Pancreas (tissue), 10 donors: ENCODE measurements at places on chromosomes 11 and 22. TPM values are rescaled to one million over a fixed set of nuclear protein-coding genes. Genes with fewer than 3 reads are reported as not detected.

ADAMTS8 gene
- 0.42 TPM for polyA plus RNA-seq

HEPHL1 gene
- polyA plus RNA-seq: not detected

INSC gene
- polyA plus RNA-seq: 1.3 TPM

STK33 gene
- polyA plus RNA-seq: 23.9 TPM

ANO3 gene
- polyA plus RNA-seq: 0.49 TPM

CCDC188 gene
- 5.2 TPM for polyA plus RNA-seq

CSF2RB gene
- polyA plus RNA-seq: 2.6 TPM

PHLDA2 gene
- polyA plus RNA-seq: 2.6 TPM

DNA sequence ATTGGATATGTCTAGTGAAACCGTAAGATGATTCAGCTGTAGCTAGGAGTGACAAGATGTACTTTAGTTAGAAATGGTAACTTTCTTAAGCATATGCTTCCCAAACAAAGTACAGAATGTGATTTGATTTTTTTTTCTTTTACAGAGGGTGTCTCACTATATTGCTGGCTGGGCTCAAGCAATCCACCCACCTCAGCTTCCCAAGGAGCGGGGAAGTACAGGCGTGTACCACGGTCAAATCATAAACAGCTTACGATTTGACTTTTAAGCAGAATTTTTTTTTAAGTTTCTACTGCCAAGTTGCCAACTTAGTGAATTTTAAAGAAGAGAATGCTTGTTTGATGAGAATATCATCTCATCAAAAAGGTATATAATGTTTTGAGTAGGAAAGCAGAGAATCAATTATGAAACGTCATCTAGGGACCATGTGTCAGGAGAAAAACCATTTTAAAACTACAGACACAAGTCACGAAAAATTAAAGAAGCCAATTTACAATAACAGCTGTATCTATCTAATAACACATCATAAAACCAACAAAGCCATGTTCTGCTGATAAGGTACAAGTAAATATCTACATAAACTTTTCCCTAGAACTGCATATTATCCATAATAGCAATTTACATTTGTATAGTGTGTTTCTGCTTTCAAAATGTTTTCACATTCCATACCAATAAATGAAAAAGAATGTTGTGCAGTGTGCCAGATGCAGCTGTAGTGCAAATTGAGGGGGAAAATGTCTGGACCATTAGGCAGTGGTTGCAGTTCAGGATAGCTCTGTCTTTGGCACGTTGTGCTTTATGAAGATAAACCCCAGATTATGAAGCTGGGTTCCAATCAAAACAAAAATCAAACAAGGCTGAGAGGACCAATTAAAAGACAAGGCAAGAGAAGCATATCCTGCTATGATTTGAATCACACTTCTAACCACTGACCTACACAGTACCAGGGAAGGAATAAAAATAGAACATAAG lies 33.7 kb upstream of the USP47 start:
- DNase-seq: no peak

GRCh38 chr11:28017816-28018215 lies 90.1 kb downstream of the KIF18A start:
- DNase-seq: no peak

DNA sequence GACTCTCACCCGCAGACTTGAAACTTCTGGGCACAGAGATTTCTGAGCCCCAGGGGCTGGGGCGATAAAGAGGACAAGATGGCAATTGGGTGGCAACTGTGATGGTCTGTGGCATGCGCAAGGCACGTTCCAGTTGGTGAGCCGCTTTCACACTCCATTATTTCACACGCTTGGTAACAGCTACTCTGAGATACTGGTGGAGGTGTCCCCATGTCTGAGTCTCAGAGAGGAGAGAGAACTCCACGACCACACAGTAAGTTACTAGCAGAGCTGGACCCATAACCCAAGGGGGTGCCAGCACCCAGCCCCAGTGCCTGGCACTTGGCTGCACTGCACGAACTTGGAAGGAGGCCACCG lies 6.0 kb upstream of the KCNJ4 start:
- no peak for DNase-seq

GRCh38 chr11:1744137-1744886 lies 6.1 kb downstream of the IFITM10 start:
- no peak for DNase-seq

DNA sequence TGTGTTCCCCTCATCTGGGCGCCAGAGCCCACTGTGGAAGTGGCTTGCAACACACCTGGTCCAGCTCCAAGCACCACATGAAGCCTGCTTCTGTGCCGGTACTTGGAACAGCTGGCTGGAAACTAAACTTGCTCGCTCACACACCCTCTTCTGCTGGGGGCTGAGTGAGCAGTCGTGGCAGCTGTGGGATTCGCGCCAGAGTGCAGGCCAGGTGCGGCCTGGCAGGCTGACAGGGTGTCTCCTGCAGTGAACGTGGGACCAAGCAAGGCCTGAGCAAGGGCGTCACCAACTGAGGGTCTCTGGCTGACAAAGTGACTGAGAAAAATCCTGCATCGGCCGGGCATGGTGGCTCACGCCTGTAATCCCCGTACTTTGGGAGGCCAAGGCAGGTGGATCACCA lies 15.2 kb downstream of the SMC1B start:
- no peak for DNase-seq

- no peak for DNase-seq
Measured at GRCh38 chr11:78841456-78842060, 266.9 kb upstream of the NARS2 start.

DNA sequence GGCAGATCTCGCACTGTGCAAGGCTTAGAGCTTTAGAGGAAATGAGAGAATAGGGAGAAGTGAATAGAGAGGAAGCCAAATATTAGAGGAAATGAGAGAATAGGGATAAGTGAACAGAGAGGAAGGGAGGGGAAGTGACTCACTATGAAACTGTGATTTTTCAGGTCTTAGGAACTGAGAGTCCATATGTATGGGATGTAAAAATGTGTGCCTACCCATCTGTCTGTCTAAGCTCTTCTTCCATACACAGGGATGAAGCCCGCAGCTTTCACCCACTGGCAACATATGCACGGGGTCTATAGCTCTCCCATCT lies 6.4 kb upstream of the CCDC86 start:
- DNase-seq: no peak

DNA sequence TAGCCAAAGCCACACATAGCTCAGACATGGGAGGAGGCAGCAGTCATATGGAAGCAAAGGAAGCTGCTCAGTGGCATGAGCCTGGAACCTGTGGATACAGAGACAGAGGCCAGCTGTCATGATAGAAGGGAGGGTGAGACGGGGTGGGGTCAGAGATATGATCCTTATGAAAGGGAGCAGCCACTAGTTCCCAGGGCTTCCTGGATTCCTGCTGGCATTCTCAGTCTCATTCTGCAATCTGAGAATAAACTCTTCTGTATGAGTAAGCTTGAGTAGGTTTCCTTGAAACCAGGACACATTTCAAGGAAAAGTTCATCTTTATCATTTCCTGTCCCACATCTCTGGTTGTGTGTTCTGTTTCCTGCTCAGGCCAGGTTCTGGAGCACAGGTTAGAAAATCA lies 220.2 kb upstream of the SNX19 start:
- DNase-seq: no peak

- no peak for DNase-seq
Measured at GRCh38 chr11:134752526-134752925, 340.5 kb upstream of the B3GAT1 start.

- DNase-seq: no peak
Measured at GRCh38 chr11:3014057-3014938, 22.2 kb upstream of the NAP1L4 start.

DNA sequence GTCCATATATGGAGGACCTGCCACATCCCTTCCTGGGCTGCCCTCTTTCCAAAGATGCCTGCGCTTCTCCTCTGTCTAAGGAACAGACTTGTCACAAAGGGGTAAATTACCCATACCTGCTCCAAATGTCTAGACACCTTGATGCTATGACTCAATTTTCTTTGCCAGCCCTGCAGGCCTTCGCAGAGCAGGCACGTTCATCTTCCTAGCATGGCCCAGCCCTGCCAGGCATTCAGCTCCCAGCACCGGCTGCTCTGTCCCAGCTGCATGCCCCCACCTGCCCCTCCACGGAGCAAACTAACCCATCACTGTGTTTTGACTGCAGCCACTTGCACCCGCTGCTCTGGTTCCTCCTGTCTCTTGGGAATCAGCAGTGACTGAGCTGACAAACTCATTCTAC lies 526.1 kb downstream of the MIAT start:
- no peak for DNase-seq
